Activated naive CD8-positive, alpha-beta T cell treated with anti-CD3 and anti-CD28 coated beads for 36 hours (primary cell): ENCODE measurements at places on chromosomes 2 and 18. TPM values are rescaled to one million over a fixed set of nuclear protein-coding genes. Genes with fewer than 3 reads are reported as not detected.

DNA sequence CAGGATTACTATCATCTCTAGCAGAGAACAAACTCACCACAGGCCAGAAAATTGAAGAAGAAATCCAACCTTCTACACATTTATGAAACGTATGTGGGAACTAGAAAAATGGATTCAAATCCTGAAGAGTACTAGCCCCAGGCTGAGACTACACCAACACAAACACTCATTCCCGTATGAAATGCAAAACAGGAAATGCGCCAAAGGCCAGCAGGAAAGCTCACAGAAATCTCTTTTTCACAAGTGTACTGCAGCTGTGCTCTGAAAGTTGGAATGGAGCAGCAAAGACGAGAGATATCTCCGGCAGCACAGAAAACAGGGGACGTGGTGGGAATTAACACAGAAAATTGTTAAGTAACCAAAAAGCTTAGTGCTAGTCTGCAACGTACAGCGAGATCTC, 913.5 kb downstream of the TDRD15 start:
- DNase-seq = no peak

GRCh38 chr2:207066791-207067460, 98.8 kb downstream of the KLF7 start:
- no peak for DNase-seq

HOXD8 gene
- not detected for total RNA-seq

FTCDNL1 gene
- 3.2 TPM for total RNA-seq

GRCh38 chr2:29082804-29083495, 8.6 kb upstream of the PCARE start:
- DNase-seq = no peak

DNA sequence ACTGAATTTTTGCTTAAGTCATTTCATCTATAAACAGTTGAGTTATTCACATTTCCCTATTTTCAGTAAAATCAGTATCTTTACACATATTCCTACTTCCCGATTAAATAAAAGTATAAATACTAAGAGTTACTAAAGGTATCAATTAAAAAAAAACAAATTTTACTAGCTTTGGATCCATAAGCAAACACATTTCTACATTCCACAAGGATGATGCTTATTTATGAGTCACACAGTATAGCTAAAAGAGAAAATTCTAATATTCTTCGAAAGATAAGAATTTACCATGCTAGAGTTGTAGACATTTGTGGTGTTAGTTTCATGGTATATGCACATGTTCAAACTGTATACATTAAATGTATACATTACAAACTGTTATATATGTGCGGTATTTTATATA, 23.7 kb downstream of the PGAP1 start:
- no peak for DNase-seq

GRB14 gene
- not detected for total RNA-seq

IL36A gene
- total RNA-seq = not detected

SLC9A4 gene
- not detected for total RNA-seq

CXCR4 gene
- 56.4 TPM for total RNA-seq

GRCh38 chr2:209351636-209352035, 72.2 kb upstream of the MAP2 start:
- DNase-seq = no peak

- DNase-seq = no peak
Observed at GRCh38 chr2:240917009-240917683, 11.0 kb downstream of the CROCC2 start.

SIX3 gene
- total RNA-seq = not detected

MATN3 gene
- not detected for total RNA-seq

SPHKAP gene
- total RNA-seq = not detected

- no peak for DNase-seq
Observed at GRCh38 chr18:75128051-75128605, 80.8 kb downstream of the PTGR3 start.

GRCh38 chr2:233419602-233420391, 65.5 kb downstream of the DGKD start:
- peak; percentile 73 for DNase-seq

PTPN18 gene
- total RNA-seq = 36.4 TPM

KYNU gene
- 0.20 TPM for total RNA-seq

- no peak for DNase-seq
Observed at GRCh38 chr2:224723586-224724217, 7.5 kb upstream of the CCDC195 start.

DNA sequence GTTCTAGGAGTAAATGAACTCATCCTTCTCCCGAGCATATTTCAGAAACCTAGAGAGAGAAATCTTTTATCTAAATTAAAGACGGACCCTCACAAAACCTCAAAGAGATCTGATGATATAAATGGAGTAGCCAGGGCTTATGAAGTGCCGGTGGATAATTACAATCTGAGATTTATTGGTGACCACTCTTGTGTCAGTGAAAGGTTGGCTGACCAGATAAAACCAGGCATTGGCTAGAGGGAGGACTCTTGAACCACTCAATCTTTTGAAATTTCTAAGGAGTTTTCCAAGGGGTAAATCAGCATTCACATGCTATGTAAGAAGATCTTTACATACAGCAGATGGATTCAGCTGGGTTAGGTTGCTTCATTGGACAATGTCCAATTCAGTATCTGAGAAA, 227.3 kb upstream of the MMADHC start:
- no peak for DNase-seq

GRCh38 chr2:66651295-66651694, 216.4 kb downstream of the MEIS1 start:
- DNase-seq = no peak

LINC00305 gene
- not detected for total RNA-seq

DNA sequence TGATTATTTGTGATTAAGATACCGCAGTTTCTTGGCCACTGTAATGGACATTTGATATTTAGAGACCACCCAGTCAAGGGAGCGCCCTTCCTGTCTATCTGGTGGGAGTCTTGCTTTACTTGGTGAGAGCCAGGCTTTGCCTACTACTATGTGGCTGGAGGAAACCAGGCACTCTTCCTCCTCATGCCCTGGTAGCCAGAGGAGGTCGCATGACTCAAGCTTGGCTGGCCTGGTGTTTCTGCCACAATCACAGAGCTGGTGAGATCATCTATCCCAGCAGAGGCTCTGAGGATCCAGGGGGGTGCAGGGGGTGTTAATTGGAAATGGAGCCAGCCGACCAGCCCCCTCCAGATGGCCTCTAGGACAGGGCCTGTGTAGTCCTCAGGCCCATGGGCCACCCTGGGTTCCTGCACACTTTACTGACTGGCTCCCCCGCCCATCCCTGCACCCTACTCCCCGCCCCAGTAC, 46.8 kb upstream of the BIN1 start:
- no peak for DNase-seq

ASAP2 gene
- total RNA-seq = 0.04 TPM

- no peak for DNase-seq
Observed at GRCh38 chr2:85668009-85668856, at the start of gene SFTPB. SFTPB (minus strand) TSS chr2:85668199; CDS start chr2:85668183, 16 bp downstream.

GRCh38 chr2:121360566-121361300, 75.7 kb upstream of the TFCP2L1 start:
- DNase-seq = no peak

- DNase-seq = no peak
Observed at GRCh38 chr2:176599796-176600485, 330.7 kb downstream of the MTX2 start.

ZNF385B gene
- total RNA-seq = not detected

FAM161A gene
- 7.0 TPM for total RNA-seq

GRCh38 chr2:99489063-99489760, 605 bp downstream of the REV1 start:
- DNase-seq = peak; percentile 52

PTMA gene
- 2,627 TPM for total RNA-seq

DNA sequence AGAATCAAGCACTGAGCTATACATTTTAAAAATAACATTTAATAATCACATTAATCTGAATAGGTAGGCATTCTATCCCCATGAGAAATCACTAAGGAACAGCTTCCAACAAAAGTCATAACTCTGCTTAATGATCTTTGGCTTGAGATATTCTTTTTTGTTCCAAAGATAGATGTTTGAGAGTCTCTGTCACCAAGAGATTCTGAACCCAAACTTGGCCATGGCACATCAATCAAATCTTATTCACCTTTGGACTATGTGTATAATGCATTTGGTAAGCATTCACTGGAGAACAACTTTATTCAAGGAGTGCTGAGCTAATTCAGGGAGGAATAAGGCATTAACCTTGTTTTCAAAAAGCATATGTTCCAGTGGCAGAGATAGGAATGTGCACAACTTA, 743.3 kb downstream of the SLC4A3 start:
- DNase-seq = no peak
